ENCODE measurements at places on chromosomes 5 and 9.

- no peak for DNase-seq
Measured at GRCh38 chr9:126695701-126696400, 82.1 kb downstream of the LMX1B start.

DNA sequence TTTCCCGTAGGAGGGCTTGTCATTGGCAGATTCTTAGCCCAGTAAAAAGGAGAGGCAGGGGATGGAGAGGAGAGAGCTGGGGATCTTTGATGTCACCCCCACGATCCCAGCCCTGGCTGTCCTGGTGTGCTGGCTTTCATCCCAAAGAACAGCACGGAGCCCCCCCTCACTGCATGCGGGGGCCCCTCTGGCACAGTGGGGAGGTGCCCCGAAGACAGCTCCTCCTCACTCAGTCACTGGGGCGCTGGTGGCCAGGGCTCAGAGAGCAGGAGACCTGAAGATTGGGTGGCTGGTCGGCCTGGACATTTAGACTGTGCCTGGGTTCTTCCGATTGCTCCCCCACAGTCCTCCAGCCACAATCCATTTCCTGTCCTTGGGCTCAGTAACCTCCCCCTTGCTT is 207.5 kb downstream of the MELK start:
- no peak for DNase-seq

DNA sequence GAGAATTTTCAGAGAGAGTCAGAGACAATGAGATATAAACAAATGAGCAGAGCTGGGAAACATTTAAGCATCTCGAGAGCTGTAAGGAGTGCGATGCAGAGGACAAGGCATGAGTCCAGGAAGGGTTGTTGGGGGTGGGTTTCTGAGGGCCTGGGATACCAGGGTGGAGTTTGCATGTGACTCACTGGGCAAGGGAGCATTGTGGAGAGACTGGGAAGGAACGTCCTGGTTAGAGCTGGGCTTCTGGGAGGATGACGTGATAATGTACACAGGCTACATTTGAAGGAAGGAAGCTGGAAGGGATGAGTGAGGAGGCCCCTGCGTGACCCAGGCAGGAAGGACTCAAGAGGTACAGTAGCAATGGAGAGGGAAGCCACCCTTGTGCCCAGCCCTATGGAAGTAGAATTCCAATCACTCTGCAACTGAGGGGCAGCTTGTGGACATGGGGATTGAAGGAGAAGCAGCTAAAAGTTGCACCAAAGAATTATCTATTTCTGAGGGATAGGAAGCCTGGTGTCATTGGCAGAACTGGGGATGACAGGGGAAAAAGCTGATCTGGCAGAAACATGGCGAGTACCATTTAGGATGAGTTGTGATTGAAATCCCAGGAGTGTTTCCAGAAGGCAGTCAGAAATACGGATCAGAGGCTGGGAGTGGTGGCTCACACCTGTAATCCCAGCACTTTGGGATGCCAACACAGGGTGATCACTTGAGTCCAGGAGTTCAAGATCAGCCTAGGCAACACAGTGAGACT is 59.3 kb upstream of the AFAP1L1 start:
- DNase-seq: no peak

GRCh38 chr5:6197427-6197826 is 180.9 kb downstream of the MED10 start:
- no peak for DNase-seq

DNA sequence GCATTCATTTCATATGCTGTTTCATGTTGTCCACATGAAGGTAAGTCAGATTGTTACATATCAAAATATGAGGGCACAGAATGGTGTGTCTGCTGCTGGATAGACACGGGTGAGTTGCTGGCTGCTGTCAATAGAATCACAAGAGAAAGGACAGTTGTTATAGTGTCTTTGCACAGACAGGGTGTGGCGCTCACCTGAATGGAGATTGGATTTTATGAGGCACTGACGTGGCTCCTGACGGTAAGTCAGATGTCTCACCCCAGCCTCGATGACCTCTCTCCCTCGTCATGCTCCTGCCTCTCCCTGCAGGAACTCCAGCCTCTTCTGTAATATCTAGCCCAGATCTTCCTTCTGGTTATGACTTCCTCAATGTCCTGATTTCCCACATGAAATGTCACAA is 75.4 kb upstream of the SELENOP start:
- DNase-seq: no peak

GRCh38 chr9:450057-450456 is 235.4 kb downstream of the DOCK8 start:
- no peak for DNase-seq

- DNase-seq: no peak
Measured at GRCh38 chr5:126631920-126632319, 31.2 kb downstream of the PHAX start.

GRCh38 chr9:3650994-3651622 is 125.3 kb upstream of the RFX3 start:
- DNase-seq: no peak

DNA sequence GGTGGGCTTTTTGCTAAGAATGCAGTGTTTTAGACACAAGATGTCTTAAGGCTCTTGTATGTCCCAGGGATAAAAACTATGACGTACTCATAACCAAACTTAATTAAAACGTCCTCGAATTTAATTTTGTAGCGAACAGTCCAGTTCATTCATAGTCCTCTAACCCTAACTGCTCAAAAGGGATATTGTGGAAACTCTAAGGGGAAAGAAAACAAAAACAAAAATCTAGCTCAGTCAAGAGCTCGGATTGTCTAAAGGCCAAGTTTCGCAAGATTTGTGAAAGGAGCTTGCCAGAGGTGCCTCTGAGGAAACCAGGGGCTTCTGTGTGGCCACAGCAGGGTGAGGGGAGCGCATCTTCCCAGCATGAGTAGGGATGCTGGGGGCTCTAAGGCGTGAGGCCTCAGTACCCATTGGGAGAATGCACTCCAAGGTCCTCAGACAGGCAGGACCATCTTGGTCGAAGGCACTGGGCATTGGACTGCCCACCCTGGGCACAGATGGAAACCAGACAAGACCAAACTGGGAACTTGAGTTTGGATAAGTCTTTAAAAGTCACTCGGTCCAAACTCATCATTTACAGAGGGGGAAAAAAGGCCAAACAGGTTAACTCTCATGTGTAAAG is 71.8 kb downstream of the PRRT1B start:
- DNase-seq: no peak

GRCh38 chr5:3103262-3103811 is 351.9 kb upstream of the IRX2 start:
- no peak for DNase-seq

DNA sequence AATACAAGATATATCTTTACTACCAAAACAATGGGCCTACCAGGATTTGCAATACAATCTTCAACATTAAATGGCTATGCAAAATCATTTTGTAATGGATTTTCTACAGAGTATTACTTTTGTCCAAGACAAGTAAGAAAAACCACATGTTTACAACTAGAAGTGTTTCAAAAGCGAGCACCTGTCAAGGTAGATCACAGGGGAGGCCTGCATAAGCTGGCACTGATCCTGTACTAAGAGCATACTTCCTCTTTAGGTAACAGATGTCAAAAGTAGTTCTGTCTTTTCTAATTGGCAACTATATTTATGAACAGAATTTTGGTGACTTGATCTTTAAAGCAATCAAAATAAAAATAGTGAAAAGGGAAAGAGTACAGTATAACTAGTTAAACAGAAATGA is 249.0 kb downstream of the MLLT3 start:
- DNase-seq: no peak

GRCh38 chr9:5566054-5566618 is 55.8 kb downstream of the PDCD1LG2 start:
- DNase-seq: no peak

- DNase-seq: no peak
Measured at GRCh38 chr5:127802477-127802865, 99.3 kb downstream of the CCDC192 start.

- DNase-seq: no peak
Measured at GRCh38 chr5:97400537-97400936, 217.5 kb upstream of the RIOK2 start.

- DNase-seq: no peak
Measured at GRCh38 chr5:160956051-160956450, 104.0 kb upstream of the ATP10B start.
